ENCODE measurements at places on chromosomes 2 and 18.

DNA sequence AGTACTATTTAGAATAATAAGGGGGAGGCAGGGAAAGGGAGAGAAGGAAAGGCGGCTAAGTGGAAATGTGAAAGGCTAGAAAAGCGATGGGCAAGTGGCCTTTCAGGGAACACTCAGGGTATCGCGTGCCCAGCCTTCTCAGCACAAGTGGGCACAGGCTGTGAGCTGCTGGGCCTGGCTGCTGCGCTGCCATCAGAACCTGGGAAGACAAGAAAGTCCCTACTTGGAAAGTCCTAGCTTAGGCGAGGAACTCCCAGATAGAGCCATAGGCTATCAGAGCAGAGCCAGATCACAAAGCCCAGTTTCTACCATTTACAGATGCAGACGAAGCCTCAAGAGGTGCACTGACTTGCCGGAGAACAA is 9.8 kb upstream of the FZD7 start:
- DNase-seq = no peak

DNA sequence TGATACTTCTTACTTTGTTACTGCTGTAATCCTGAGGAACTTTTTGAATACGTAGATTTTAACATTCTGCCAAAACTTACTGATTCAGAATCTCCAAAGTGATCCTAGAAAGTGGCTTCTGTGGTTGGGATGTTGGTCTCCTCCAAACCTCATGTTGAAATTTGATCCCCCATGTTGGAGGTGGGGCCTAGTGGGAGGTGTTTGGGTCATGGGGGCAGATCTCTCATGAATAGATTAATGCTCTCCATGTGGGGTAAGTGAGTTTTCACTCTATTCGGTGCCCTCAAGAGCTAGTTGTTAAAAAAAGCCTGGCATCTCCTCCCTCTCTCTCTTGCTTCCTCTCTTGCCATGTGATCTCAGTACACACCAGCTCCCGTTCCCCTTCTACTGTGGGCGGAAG is 329.9 kb downstream of the HRH4 start:
- DNase-seq = no peak

DNA sequence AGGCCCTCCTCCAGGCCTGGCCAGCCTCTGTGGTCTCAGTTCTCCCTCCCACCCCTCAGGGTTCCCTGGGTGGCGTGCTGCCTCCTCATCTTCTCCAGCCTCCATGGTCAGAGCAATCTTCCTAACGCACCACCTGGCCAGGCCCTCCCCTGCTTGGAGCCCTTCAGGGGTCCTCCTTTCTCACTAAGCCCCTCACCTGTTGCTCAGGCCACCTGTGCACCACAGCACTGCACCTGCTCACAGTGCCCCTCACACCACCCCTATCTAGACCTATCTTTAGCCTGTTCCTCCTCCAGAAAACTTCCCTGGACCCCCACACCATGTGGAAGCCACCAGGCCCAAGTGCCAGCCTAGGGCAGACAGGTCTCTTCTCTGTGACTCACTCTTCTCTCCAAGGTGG is 267.1 kb downstream of the ATAD2B start:
- no peak for DNase-seq

GRCh38 chr18:74152270-74152669 is 3.9 kb downstream of the TIMM21 start:
- DNase-seq = no peak

- no peak for DNase-seq
Measured at GRCh38 chr18:32095900-32096229, 4.2 kb downstream of the RNF138 start.

DNA sequence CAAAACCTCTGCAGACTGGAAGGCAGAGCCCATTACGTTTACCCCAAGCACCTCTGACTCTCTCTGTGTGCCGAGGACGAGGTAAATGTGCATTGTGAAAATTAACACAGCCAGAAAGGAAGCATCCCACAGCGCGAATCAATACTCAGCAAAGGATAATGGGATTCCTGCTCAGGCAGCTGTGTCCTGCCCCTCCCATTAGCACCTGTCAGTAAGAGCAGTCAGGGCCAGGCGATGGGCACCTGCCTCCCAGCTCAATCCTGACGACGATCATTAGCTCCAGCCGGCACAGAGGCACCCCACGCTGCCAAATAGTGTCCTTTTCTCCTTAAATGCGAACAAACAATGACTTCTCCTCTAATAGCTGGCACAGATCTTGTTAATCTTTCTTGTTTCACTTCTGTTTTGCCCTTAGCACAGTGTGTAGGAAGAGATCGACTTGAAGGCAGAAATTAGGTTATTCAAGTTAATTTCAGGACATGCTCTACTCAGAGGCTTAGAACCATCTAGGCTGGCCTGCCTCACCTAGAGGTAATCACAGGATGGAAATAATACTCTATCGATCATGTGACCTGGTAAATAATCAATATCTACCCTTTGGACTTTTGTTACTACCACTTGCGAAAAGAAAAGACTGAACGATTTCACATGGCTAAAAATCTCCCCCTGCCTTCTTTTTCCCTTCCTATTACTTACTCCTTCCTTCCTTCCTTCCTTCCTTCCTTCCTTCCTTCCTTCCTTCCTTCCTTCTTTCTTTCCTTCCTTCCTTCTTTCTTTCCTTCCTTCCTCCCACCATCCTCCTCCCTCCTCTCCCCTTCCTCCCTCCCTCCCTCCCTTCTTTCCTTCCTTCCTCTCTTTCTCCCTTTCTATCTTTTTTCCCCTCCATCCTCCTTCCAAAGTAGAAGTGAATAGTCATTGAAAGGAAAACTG is 487.9 kb upstream of the ID2 start:
- no peak for DNase-seq

GRCh38 chr2:226608451-226608850 is 191.2 kb downstream of the IRS1 start:
- DNase-seq = no peak

Measured in amniotic stem cell (primary cell).